ENCODE measurements at places on chromosomes 7 and 10.

- no peak for DNase-seq
These were observed 1.9 kb upstream of the C7orf33 start for GRCh38 chr7:148588670-148589131.

DNA sequence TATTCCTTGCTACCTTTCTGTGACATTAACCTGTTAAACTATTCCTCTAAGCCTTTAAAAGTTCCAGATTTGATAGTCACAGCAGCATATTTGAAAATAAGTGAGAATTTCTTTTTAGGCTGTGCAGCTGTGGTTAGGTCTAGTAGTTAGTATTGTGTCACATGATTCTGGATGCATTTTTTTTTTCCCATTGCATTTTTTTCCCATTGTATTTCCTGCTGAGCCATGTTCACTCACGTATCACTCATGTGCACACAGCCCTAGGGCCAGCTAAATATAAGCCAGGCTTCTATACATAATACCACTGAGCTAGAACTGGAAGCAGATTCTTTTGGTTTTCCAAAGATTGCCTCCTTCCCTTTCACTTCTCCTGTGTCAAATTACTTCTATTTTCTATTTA lies 37.4 kb downstream of the DNAJC9 start:
- no peak for DNase-seq

- no peak for DNase-seq
These were observed 170.9 kb upstream of the ASAH2 start for GRCh38 chr10:50422259-50422658.

DNA sequence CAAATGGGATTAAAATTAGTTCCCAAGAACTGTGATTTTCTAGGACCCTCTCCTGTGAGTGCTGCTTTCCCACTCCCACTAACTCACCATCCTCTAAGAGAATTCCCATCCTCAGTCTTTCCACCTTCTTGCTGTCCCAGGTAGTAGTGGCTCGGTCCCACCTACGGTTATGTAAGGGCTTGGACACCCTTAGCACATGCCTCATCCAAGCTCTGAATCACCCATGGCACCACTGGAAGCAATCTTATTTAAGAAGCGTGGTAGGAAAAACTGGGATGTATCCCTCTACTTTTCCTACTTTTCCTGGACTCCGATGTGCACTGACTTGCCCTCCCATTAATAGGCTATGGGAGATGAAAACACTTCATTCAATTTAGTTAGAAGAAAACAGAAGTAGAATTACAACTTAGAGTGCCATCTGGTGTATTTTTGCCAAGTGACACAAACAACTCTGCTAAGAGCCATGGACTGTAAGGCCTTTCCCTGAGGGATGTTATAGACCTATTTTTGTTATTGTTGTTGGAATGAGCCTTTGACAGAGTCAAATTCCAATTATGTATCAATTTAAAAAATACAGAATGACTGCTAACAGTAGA lies 13.7 kb upstream of the ANKRD22 start:
- DNase-seq, result no peak

DNA sequence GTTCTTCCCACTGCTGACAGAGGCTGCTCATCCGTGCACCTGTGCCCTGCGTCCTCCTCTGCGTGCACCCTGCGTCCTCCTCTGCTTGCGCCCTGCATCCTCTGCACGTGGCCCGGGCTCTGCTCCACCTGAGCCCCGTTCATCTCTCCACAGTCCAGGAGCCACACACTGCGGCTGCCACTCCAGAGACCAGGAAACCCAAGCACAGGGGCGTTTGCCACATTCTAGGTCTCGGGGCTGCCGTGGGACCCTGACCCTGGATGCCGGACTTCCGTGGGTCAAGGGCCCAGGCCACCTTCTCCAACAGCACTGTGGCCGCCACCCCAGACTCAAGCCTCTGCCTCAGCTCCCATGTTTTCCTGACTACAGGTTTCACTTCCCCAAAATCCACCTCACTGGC lies 460.4 kb downstream of the PTPRN2 start:
- no peak for DNase-seq

DNA sequence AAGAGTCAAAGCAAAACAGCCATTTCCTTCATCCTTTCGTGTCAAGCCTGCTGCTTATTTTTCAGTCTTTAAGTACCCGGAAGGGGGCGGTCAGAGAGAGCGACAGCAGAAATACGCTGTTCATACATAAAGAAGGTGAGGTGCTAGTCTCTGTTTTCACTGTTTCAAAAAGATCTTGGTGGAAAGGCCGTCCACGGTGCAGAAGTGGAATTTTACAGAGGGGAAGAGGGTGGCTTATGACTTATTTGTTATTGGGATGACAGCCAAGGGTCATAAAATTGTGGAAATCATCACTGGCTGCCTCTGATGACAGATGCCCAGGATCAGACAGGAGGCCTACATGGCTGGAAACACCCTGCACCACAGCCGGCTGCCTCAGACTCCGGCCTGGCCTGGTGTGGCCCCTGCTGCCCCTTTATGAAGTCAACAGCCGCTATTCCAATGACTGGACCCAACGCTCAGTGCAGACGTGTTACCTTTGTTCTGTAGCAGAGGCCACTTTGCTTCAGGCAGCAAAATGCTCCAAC lies 57.0 kb downstream of the HIPK2 start:
- DNase-seq, result no peak

DNA sequence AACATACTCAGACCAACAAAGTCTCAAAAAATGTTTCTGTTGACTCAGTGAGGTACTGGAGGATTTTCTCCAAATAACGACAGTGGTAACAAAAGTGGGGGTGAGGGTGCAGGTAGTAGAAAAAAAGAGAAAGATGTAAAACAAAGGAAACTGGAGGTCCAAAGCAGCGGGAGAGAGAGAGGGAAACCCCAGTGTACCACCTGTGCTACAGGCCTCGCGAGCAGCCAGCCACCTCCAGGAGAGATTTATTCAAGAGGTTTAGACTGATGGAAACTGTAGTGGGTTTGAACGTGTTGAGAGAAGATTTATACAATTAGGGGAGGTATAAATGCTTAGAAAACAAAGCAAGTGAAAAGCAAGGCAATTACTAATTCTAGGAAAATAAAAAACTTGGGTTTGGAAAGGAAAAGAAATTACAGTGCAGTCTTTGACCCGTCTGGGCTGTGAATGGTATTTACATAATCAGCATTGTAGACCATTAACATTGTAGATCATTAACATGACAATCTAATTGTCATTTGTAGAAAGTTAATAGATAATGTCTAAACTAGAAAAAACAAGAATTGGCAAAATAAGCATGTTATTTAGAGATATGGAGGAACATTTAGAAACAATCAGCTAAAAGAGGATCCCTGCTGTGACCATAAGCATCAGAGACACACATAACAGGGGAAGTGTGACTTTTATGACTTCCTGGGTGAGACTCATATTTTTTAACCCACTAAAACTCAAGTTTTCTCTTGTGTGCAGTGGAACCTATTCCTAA lies 180.0 kb downstream of the RELN start:
- DNase-seq, result no peak

- no peak for DNase-seq
These were observed 2.0 kb upstream of the BLVRA start for GRCh38 chr7:43756368-43757072.

DNA sequence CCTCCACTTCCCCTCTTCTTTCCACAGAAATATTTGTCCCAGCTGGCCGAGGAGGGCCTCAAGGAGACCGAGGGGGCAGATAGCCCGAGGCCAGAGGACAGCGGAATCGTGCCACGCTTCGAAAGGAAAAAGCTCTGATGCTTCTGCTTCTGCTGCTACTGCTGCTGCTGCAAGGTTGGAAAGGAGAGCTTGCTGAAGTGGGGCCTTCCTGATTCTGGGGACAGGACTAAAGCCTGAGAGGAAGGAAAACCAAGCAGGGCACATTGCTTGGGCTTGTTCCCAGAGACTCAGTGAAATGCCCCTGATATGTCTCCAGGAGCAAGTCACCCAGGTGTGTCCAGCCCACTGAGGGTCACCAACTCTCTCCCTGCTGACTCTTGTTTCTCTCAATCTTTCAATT lies 35.9 kb upstream of the PDCD4 start:
- DNase-seq, result no peak

DNA sequence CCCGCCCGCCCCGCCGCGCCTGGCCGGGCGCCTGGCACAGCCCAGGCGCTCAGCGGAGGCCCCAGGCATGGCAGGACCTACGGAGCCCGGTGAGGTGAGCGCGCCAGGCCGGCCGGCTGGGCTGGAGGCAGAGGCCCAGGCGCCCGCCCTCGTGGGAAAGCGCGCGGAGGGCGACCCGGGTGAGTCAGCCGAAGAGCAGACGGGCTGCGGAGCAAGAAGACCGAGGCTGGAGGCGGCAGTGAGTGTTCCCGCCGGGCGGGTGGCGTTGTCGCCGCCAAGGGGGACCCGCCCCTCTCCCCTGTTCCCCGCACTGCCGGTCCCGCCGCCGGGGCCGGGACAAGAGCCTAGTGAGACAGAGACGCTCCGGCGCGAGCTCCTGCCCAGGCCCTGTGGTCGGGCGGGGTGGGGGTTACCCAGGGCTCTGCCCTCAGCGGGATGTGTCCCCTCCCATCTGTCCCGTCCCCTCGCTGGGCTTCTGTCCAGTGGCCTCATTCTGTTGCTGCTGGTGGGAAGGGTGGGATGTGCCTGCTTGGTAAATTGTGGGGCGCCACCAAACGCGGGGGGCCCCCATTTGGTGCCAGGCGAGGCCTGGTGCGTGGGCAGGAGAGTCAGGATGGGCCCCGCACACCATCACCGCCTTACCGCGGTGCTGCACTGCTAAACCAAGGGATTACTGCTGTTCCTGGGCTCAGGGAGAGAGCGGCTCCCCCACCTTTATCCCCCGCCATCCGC lies 17.0 kb upstream of the NODAL start:
- DNase-seq, result peak; percentile 20

GRCh38 chr7:28958235-28958979 lies at the start of gene TRIL:
Gene TRIL (minus strand): TSS chr7:28958330. CDS start chr7:28958046, 284 bp downstream.
- no peak for DNase-seq

DNA sequence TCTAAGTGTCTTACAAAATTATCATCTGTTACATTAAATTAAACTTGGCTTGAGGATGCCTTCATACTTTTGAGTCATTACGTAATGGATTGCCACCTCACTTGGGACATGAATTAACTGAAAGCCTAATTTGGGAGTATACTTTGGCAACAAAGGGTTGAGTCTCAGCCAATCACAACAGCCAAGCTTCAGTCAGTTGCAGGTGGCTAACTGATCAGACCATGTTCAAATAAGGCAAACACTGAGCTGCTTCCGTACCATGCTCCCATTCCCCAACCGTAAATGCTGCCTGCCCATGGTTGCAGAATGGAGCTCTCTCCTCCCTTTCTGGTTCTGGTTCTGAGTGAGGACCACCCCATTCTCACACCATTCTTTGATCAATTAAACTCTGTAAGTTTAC lies 92.9 kb upstream of the STK17A start:
- DNase-seq, result no peak

- no peak for DNase-seq
These were observed 21.7 kb upstream of the PWWP2B start for GRCh38 chr10:132375116-132375794.

- no peak for DNase-seq
These were observed 18.5 kb downstream of the EIF3B start for GRCh38 chr7:2373124-2373556.

- DNase-seq, result peak; percentile 46
These were observed 12.9 kb downstream of the AGK start for GRCh38 chr7:141563956-141564623.

Measured in stimulated activated naive B cell treated with anti-CD40 and anti-IgM and Interleukin-4, amounts not matched to agents 10 μg/mL and 1 μg/mL and 100 μg/mL, for 72 hours (primary cell).